Urothelium cell line (cell line): ENCODE measurements at places on chromosomes 1 and 21.

DNA sequence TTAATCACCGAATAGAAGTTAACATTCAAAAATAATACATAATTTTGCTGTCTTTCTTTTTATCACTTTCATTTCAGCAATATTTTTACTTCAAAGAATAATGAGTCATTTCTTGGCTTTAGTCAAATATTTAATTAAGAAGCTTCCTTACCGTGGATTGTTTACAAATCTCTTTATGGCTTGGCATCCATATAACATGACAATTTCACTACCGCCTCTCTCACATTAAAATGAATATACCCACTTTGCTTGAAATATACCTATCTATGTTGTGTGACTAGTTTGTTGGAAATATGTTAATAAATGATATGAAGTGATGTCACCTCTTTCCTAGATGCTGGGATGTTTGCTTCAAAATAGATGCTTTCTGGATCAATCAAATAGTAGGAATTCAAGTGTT lies 1203.9 kb downstream of the AMY1C start:
- DNase-seq, result no peak

DNA sequence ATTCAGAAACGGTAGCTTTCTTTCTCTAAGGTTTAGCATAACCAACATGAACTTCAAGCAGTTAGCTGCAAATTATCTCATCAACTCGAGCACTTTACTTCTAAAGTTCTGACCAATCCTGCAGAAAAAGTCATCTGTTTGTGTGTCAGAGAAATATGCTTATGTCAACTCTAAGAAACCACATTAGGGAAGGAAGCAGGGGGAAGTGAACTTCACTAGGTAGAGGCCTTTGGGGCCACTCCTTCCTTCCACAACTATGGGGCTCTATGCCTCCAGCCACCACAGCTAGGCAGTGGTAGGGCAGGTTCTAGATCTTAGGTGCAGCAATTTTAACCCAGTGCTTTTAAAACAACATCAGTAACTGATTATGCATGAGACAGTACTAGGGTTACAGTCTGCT lies 375.9 kb downstream of the DSCAM start:
- DNase-seq, result no peak

DNA sequence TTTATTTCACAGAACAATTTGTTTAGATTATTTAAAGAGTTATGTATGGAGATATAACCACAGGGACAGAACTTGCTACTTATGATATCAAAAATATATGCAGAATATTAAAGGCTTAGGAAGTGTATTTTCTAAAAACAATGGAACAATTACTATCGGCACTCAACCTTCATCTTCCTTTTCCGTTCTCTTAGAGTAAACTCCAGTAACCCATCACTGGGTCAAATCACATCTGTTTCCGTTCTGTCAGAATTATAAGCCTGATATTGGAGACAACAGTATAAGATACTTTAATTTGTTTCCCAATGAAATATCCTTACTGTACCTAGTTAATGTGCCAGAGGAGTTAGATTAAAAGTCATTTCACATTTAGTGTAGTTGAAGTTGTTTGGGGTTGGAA lies 32.2 kb downstream of the DTL start:
- DNase-seq, result no peak

DNA sequence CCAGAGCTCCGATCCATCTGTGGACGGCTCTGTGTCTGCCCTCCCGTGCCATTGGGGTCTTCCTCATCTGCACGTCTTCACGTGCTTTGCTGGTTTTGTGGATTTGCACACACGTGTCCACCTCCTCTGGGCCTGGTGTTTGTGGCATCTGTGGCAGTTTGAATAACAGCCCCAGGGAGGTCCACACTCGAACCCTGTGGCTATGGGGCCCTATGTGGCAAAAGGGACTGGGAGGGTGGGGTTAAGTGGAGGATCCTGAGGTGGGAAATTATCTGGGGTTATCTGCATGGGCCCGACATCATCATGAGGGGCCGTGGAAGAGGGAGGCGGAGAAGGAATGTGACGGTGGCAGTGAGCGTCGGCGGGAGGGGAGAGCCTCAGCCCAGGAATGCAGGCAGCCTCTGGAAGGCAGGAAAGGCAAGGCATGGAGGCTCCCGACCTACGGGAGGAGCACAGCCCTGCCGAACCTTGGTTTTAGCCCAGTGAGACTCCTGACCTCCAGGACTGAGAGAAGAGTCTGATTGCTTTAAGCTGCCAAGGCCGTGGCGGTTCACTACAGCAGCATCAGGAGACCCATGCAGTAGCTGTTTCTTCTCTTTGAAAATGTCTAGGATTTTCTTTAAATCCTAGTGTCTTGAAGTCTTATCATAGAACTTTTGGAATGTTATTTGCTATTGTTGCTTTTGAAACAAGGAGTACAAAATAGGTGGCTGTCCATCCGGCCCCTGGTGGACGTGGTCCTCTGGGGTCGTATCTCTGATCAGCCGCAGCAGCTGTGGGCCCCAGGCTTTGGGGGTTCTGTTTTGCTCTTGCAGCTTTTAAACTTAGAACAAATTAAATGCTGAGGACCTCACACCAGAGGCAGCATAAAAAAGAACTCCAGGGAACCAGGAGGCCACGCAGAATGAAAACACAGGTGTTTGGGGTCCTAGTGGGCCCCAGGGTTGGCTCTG lies 40.0 kb upstream of the LRRC3 start:
- DNase-seq, result no peak

DNA sequence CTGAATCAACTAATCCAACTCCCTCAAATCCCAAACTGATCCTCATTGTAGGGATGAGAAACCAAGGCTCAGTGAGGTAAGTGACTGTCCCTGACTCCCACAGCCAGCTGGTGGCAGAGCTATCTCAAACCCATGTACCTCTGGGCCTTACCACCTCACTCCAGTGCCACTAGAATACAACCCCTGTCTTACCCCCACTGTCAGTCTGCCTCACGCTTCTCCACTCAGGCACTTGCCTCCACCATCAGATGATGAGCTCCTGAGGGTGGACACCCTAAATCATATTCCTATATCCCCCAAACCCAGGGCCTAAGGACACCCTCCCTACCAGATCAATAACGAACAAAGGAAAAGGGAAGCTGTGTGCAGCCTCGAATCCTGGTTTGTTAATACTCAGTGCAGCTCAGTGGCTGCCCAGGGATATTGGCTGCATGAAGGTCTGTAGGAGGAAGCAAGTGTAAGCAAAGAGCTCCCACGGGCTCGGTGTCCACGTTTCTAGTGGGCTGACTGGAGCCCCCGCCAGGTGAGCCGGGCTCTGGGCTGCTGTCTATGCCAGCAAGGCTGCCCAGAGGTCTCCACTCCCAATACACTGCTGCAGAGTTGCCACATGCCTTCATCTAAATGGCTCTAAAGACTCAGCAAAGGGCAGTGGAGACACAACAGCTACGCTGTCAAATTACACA lies 533.4 kb downstream of the MATN1 start:
- no peak for DNase-seq

DNA sequence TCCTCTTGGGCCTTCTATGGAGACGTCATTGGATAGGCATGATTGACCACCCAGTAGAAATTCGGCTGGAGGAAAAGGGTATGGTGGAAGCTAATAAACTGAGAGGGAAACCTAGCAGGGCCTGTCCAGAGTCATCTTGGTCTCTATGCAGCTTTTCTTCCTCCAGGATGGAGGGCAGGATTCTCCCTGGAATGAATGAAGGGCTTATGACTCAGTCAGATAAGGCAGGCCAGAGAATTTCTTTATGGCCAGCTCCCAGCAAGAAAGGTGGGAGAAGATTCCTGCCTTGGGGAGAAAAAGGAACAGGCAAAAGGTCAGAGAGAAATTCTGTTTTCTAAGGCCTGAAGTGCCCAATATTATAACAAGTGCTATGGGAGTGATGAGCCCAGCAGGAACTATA lies 17.1 kb downstream of the FBLIM1 start:
- no peak for DNase-seq

- no peak for DNase-seq
Measured at GRCh38 chr1:110346690-110347089, 7.5 kb downstream of the RBM15 start.

- peak; percentile 93 for DNase-seq
Measured at GRCh38 chr1:9129266-9130041, 552 bp upstream of the GPR157 start.

- no peak for DNase-seq
Measured at GRCh38 chr1:55286856-55287602, 71.9 kb upstream of the USP24 start.

DNA sequence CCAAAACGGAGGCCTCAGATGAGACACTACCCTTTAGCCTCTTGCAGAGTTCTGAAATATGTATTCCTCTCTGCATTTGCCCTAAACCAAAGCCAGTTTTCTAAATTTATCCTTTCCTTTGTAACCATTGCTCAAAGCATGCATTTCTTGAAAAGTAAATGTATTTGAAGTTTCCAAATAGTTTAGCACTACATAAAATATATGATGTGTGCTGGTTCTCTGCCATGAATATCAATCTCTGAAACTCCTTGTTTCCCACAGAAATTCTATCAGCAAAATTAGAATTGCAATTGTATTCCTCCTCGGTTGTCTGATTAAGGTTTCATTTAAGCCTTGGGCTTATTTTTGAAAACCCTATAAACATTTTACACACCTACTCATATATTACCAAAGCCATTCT lies 137.1 kb upstream of the SYT6 start:
- no peak for DNase-seq

DNA sequence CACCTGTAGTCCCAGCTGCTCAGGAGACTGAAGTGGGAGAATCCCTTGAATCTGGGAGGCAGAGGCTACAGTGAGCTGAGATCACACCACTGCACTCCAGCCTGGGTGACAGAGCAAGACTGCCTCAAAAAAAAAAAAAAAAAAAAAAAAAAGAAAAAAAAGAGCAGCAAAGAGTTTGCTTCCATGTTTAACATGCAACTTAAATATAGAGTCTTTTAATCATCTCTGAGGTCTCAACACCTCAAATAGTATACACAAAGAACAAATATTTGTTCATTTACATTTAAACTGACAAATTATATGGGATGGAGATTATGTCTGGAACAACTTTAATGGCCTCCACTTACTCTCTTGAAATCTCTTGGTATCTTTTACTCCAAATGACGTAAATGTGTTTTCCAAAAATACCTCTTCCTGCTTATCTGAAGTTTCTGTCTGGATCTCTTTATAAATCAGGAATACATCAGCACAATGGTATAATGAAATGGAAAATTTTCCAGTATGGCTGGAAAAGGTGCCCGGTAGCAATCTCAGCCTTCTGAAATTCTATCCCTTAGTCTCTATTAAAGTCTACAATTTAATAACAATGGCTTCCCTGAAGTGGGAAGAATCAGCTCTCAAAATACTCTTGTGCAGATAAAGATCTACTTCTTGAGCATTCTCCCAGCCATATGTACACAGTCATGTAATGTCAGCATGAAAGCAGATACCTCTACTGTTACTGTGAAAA lies 258.5 kb downstream of the OMA1 start:
- no peak for DNase-seq

DNA sequence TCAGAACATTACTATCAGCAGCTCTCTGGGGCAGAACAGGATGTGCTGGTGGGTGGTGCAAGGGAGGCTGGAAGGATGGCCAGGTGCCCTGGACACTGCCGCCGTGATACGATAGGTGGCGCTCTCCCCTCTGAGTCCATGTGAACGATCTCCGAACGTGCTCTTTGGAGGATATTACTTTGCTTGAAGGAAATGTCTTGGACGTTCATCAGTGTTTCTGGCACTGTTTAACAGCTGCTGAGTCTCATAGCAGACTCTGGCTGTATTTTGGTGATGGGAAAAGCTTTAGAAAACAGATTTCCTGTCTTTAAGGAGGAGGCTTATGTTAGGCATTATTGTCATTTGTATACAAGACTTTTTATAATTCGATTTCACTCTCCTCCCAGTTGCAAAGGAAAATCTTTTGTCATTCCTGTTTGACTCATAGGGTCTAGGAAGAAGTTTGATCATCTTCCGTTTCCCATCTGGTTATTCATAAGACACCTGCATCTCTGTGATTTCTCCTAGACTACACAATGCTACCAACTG lies 386.2 kb upstream of the ADGRL2 start:
- DNase-seq, result peak; percentile 52

DNA sequence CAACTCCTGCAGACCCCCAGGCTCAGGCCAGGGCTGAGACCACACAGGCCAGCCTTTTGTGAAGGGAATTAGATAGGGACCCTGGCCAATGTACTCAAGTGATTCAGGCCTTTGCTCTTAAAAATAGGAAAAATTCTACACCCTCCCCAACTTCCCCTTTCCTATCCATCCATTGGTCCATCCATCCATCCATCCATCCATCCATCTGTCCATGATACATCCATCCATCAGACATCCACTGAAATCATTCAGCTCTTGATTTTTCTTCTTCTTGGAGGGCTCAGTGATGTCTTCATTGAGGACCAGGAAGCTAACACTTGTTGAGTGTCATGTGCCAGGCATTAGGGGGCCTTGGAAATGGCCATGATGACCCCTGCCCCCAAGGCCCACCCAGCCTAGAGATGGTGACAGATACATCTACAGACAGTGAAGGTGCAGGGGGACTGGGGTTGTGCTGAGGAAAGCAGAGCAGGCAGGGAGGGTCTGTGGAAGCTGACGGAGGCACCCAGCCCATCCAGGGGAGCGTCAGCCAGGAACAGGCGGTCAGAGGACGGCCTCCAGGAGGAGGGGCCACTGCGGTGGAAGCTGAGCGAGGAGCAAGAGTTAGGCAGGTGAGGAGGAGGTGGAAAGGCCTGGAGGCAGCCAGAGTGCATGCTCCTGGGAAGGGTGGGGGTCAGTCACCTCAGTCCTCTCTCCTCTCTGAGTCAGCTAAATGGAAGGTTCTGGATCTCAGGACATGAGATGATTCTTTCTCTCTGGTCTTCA lies 81.9 kb downstream of the EPHB2 start:
- DNase-seq, result no peak

GRCh38 chr1:229619614-229620013 lies 6.3 kb downstream of the TAF5L start:
- DNase-seq, result no peak

- no peak for DNase-seq
Measured at GRCh38 chr1:2144501-2145090, 50.0 kb downstream of the FAAP20 start.
